Hematopoietic multipotent progenitor cell treated with erythropoietin and hydrocortisone succinate and interleukin-3 and kit ligand, for 6 days (in vitro differentiated cells): ENCODE measurements at places on chromosomes 7 and 10.
A peak's percentile ranks its signal among the peaks of the same experiment; 100 is the strongest.

DNA sequence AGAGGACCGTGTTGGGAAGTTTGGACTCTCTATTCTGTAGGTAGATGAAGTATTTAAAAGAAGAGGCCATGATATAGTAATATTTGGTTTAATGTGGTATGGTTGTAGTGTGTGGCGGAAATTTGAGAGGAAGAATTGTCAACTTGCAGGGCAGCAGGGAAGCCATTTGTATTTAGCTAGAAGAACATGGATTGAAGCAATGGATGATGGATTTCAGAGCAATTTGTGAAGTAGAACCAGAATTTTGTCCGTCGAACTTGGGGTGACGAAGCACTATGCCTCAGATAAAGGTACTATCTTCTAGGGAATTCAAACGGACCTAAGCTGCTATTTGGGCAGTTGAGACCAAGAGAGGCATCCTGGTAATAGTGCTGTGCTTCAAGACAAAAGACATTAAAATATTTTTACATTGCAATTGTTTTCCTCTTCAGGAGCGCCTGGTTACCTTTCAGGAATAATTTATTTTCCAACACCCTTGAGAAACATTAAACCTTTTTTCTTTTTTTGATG lies 615 bp upstream of the WBP1L start:
- no peak for DNase-seq

- no peak for DNase-seq
These were observed 308.4 kb downstream of the BICC1 start for GRCh38 chr10:58820861-58821751.

DNA sequence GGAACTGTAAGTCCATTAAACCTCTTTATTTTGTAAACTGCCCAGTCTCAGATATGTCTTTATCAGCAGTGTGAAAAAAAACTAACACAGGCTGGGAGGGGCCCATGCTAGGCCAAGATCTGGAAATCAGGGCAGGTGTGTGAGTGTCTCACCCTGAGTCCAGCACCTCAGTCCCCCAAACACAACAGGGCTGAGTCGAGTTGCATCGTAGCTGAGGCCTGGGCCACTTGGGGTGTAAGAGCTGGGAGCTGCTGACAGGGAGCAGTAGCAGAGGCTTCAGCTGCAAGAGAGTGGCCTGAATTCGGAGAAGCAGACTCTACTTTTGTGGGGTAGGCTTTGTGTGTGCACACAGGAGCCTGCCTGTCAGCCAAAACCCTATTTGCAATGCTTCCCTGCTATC lies 553.1 kb downstream of the PTPRN2 start:
- DNase-seq, result no peak

- DNase-seq, result no peak
These were observed 115.4 kb downstream of the RPS24 start for GRCh38 chr10:78148961-78149612.

- no peak for DNase-seq
These were observed 110.1 kb downstream of the CD36 start for GRCh38 chr7:80748363-80749042.

DNA sequence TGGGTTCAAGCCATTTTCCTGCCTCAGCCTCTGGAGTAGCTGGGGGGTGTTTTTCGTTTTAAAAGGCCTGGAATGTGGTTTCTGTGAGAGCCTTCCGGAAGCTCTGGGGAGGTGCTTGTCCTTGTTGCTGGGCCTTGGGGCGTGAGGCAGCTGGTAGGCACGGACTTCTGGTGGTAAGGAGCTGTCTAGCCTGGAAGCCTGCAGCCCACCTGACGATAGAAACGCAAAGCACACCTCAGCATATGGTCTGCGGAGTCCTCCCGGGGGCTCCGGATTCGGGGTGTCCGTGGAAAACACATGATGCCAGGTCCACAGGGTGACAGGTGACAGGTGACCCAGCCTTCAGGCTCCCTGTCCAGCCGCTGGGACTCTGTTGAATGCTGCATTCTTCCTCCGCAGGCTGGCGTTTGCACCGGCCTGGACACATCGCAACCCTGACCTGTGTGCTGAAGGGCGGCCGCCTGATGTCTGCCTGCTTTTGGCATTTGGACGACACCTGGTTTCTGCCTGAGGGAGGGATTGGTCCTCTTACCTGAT lies 37.3 kb downstream of the INPP5A start:
- peak; percentile 37 for DNase-seq

DNA sequence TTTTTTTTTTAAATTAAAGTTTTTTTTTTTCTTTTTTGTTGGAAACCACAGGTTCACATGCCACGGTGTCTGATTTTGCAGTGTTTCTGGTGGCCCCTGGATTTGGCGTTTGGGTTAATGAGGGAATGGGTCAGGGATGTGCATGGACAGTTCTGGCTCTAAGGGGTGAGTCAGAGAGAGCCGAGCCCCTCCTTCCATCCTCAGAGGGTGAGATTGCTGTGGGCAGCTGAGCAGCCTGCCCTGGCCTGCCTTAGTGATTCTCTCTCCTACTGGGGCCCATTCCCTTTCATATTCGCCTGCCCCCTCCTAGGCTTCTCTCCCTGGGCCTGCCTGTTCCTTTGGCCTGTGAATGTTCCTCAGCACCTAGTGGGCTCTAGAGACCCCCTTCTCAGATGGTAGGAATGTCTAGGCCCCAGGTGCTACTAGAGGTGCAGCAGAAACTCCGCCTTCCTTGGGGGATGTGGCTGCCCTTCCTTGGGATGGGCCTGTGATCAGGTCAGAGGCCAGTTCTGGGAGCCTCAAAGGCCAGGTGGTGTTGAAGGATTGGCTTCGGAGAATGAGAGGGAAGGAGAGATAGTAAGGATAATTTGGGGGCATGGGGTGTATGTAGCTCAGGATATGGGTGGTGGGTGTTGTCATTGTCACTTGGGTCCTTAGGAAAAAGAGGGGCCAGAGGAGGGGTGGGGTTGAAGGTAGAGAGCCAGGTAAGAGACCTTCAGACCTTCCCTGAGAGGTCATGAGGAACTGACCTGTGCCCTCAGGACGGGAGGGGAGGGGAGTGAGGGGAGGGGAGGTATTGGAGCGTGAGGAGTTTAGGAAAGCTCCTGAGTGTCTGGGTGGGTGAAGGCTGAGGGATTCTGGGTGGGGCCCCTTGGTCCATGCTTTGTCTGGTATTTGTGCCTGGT lies 19.8 kb downstream of the TSPAN14 start:
- DNase-seq, result no peak

GRCh38 chr7:143387156-143387975 lies 6.2 kb downstream of the ZYX start:
- DNase-seq, result no peak

DNA sequence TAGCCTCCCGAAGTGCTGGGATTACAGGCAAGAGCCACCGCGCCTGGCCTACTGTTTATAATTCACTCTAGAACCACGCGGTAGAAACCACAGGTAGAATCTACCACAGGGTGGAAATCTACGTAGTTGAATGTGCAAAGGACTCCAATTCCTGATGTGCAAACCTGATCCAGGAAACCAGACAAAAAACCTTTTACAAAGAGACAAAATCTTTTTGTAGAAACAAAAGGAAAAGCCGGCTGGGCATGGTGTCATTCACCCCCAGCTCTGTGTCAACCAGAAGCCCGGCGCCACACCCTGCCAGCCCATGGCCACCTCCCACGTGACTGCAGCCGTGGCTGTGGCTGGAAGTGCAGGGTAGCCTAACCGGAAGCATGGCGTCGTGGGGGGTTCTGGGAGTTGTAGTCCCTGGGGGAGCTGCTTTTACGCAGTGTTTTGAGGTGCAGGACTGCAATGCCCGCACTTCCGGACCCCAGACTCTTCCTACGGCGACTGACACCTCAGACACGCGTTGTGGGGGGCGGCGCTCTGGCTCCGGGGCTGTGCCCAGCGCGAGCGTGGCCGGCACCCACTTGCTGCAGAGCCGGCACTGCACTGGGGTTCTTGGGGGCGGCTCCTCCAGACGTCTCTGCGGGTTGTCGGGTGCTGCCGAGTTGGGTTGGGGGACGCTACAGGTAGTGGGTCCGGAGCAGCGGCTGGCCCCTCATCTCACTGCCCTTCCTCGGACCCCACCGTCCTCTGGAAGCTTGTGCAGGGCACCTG lies 41.5 kb upstream of the RNF216 start:
- peak; percentile 98 for DNase-seq

DNA sequence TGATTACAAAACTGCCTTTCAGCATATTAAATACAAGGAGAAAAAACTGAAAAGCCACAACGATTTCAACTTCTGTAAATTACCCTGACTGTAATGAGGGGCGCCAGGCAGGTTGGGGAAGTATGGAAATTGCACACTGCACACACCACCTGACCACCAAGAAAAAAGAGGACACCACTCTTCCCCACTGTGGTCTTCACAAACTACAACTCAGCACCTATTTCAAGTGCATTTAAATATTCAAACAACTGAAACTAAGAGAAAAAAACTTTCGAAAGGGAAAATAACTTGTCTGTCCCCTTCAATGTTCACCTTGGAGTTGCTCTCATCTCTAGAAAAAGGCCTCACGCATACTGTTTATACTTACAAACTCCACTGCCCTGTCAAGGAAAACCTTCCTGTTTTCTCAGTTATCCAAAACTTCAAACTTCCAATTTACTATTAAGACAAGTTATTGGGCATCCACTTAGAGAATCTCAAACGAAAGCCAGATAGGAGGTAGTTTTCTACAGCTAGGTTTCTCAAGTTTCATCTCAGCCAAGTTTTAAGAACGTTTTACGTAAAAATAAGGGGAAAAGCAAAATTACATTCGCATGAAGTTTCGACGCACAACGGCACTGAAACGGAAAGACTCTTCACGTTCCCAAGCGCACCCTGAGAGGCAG lies 1.4 kb downstream of the LARP4B start:
- DNase-seq, result peak; percentile 68

GRCh38 chr10:110502851-110503301 lies 5.2 kb downstream of the DUSP5 start:
- DNase-seq, result peak; percentile 79

DNA sequence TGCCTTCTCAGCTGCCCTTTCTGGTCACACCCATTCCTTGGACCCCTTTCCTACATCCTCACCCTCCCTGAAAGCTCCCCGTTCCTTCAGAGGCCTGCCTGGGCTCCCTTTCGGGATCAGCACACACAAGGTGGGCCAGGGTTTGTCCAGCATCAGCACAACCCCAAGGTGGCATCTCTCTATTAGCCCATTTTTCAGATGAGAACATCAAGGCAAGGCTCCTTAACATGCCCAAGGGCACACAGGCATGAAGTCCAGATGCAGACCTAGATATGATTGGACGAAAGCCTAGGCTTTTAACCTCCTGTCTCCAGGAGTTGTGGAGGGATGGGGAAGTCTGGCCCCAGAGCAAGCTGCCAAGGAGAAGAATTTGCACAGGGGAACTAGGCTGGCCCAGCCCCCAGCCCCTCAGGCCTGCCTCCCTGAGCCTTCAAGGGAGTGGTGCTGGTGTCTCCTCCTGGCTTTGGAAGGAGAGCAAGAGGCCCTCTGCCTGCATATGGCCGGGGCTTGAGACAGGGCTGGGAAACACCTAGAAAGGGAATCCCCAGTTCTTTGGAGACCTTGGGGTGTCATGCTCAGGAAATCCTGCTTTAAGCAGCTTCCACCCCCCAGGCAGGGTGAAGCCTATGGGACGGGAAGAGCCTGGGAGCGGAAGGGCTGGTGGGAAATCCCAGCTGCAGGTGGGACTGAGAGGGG lies 9.0 kb upstream of the VSIR start:
- no peak for DNase-seq

DNA sequence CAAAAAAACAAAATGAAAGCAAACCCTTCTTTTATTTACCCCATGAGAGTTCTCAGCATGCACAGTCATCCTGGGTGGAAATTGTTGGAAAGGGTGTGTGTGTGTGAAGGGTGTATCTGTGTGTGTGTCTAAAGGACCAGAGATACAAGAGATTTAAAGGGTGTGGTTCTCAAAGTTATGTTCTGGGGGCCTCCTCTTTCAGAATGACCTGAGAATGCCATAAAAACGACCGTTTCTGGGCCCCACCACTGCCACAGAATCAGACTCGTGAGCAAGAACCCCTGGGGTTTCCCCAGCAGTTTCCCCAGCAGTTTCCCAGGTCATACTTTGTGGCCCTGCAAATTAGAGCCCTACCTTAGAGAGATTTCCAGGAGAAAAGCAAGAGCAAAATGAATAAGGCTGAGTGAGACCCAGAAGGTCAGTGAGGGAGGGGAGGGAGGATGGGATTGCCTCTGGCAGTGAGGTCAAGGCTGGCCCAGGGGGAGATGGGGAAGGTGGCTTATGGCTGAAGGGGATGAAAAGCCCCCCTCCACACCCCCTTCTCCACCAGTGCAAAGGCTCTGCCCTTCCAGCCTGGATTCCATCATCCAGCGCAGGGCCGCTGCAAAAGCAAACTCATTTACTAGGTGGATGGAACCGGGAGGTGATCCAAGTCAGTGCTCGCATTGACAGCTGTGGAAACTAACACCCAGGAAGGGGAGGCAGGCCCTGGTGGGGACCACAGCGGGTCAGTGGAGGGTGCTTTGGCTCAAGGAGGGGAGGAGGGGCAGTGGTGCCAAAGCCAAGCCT lies 10.2 kb downstream of the PYROXD2 start:
- DNase-seq, result peak; percentile 78

GRCh38 chr10:46550795-46551700 lies 5.4 kb downstream of the GPRIN2 start:
- DNase-seq, result peak; percentile 49

DNA sequence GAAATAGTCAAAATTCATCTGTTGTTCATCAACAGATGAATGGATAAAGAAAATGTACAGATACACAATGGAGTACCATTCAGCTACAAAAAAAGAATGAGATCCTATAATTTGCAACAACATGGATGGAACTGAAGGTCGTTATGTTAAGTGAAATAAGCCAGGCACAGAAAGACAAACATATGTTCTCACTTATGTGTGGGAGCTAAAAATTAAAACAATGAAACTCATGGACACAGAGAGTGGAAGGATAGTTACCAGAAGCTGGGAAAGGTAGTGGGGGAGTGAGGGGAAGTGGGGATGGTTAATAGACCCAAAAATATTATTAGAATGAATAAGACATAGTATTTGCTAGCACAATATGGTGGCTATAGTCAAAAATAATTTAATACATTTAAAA lies 70.0 kb upstream of the KCNMA1 start:
- DNase-seq, result no peak

GRCh38 chr10:15847481-15847880 lies 12.8 kb downstream of the MINDY3 start:
- no peak for DNase-seq

- DNase-seq, result no peak
These were observed 472.1 kb upstream of the FOXK1 start for GRCh38 chr7:4209966-4210365.

DNA sequence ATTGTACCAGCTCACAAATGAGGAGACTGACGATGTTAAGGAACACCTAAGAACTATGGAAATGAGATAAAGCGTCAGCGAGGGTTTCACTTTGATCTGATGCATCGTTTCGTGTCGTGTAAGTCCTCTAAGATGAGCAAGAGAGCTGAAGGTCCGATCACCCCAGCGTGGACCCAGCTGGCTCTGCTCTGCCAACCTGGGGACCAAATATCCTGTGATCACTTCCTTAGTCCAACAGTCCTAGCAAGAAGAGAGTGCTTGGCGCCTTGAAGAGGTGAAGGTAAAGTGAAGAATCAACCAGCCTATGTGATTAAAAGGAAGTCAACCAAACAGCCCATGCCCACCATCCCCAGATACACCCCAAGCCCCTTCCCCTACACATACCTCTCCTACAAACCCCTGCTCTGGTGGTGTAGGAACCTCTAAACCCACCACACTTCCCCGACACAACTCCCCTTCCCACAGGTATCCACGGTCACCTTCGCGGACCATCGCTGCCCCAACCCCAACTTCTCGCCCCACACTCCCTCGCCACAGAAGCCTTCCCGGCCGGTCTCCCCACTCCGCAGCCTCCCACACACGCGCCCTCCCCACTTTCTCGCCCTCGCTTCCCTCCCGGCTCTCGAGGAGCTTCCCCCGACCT lies 722 bp downstream of the UPF2 start:
- peak; percentile 75 for DNase-seq
